ENCODE measurements at places on chromosomes 13 and 19.

DNA sequence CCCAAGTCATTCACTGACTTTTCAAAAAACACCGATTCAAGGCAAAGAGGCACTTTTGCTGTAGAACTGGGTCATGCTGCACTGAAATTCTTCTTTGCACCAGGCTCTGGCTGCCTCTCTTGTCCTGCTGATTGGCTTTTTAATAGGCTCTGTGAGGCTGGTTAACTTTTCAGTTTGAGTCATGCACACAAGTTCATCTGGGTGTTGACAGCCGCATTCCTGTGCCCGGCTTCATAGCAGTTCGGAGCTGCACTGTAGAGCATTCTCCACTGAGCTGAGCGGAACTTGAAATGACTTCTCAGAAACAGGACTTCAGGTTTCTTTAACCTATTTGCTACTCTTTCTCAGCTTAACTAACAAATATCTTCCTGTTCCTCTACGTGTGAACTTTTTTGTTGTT, 978.3 kb downstream of the UQCRFS1 start:
- DNase-seq, result no peak

GRCh38 chr13:97003071-97003470, 8.8 kb upstream of the OXGR1 start:
- no peak for DNase-seq

GRCh38 chr13:31908696-31909411, 122.7 kb upstream of the FRY start:
- DNase-seq, result no peak

GRCh38 chr13:38223089-38223488, 126.6 kb upstream of the UFM1 start:
- DNase-seq, result no peak

DNA sequence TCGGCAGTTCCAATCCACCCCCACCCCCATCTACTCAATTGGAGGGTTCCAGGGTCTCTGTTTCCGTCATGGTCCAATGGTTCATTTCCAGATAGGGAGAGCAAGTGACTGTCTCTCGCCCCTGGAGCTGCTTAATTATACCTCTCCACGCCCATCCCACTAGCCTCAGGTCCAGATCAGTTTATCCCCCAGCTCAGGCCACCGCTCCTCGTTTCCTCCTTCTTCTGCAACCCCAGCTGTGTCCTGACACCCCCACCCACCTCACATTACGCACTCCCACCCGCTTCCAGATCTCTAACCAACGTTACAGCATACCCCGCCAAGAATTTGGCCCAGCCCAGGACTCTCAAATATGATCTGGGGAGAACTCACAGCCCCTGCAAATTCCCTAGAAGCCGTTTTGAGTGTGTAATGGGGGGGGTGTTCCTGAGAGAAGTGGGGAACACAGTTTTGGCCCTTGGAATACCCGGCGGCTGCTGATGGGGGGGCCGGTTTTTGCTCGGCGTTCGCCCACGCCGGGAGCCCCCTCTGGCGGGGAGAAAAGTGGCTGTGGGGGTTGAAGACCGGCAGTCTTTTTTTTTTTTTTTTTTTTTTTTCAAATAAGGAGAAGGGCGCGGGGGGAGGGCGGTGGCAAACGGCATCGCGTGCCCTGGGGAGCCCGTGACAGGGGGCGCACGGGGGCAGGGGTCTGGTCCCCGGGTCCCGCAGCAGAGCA, 1.7 kb upstream of the PDE4A start:
- no peak for DNase-seq

GRCh38 chr19:30224689-30225606, 147.2 kb upstream of the ZNF536 start:
- DNase-seq, result no peak

- no peak for DNase-seq
These were observed 32.1 kb upstream of the IGSF23 start for GRCh38 chr19:44581288-44581687.

DNA sequence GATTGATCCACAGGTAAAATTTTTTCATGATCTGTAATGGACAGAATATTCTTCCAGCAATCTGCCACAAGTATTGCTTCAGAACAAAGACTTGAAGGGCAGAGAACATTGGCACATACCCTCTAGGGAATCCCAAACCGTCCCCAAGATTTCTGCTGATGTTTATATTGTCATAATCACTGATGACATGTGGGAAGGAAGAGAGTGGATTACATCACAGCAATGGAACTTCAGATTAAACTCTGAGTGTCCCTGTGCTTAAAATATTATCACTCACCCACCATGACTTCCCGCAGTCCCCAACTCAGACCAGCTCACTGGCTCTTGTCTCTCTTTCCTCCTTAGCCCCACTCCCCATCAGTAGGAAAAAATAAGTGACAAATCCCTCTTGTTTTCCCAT, 8.5 kb upstream of the TPT1 start:
- DNase-seq, result no peak

DNA sequence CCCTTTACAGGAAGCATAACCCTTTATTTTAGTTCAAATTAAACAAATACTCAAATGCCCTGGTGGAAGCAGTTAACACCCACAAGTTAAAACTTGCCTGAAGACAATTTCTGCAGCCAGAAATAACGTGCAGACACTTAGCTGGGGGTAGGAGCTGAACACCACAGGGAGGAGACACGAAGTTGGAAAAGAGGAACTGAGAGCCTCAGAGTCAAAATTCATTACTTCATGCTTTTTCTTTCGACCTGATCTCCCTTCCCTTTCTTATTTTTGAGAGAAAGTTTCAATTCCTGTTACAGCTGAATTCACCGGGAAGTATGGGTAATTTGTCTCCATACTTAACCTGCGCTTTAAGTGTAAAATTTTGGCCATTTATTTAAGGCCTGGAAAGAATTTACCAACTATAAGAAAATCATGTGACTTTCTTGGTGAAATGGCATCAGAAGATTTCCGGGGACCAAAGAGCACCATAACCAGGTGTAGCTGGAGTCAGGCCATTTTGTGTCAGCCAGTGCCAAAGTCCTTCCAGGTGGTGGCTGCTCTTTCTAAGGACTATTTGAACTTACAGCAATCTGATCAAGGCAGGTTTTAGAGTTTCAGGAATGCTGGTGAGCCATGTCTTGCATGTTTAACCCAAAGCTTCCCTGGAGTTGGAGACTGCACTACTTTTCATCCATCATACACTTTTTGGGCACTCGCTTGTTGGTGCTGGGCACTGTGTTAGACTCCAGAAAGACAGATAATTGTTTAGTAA, 46.5 kb upstream of the RCBTB2 start:
- no peak for DNase-seq

GRCh38 chr13:19591864-19592263, 30.5 kb upstream of the TPTE2 start:
- DNase-seq, result no peak

- no peak for DNase-seq
These were observed 10.3 kb upstream of the ZNF492 start for GRCh38 chr19:22623841-22624221.

GRCh38 chr13:50123862-50124535, 108.8 kb downstream of the KCNRG start:
- DNase-seq, result no peak

DNA sequence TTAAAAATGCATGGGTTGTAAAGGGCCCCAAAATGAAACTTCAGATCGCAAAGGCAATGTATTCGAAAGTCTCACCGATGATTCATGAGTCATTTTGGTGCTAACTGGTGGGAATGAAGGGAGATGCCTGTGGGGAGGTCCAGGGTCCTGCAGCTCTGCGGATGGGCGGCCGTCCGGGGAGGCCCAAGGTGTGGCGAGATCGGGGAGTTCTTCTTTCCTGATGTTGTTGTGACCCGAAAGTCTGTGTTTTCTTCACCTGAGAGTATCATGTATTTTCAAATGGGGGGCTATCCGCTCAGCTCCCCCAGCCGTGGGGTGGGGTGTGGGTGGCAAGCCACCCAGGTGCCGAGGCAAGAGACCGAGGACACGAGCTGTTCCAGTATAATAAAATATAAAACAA, 36.5 kb downstream of the TFDP1 start:
- DNase-seq, result no peak

DNA sequence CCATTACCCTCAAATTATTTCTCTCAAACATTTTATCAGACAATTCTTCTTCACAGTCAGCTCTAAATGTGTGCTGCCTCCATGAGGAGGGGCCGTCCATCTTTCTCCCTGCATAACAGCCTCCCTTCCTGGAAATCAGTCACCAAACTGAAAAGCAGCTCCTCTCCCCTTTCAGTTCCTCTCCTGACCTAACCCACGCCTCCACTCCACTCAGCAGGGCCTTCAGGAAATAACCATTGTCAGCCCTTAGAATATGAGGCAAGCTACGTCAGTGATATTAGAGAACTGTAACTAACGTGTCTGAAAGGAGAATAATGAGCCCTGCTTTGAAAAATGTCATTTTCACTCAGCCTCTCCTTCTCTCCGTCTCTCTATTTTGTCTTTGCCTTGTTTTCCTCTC, 116.2 kb downstream of the OLFM4 start:
- DNase-seq, result no peak

GRCh38 chr13:106530171-106530851, 5.2 kb downstream of the EFNB2 start:
- DNase-seq, result no peak

DNA sequence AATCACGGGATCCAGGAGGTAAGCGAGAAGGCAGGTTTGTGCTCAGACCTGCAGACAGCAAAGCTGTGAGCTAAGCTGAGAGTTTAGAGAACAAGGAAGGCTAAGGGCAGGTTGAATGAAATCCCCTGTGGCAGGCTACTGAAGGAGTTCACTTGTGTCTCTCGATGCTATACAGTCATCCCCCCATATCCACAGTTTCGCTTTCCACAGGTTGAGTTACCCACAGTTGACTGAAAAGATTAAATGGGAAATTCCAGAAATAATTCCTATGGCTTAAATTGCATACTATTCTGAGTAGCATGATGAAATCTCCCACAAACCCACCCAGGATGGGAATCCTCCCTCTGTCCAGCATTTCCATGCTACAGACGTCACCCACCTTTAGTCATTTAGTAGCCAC, 49.6 kb downstream of the ABCC4 start:
- DNase-seq, result no peak

GRCh38 chr19:41918653-41919244, 9.5 kb downstream of the ERFL start:
- no peak for DNase-seq

- no peak for DNase-seq
These were observed 793 bp upstream of the SBK2 start for GRCh38 chr19:55537741-55538111.

DNA sequence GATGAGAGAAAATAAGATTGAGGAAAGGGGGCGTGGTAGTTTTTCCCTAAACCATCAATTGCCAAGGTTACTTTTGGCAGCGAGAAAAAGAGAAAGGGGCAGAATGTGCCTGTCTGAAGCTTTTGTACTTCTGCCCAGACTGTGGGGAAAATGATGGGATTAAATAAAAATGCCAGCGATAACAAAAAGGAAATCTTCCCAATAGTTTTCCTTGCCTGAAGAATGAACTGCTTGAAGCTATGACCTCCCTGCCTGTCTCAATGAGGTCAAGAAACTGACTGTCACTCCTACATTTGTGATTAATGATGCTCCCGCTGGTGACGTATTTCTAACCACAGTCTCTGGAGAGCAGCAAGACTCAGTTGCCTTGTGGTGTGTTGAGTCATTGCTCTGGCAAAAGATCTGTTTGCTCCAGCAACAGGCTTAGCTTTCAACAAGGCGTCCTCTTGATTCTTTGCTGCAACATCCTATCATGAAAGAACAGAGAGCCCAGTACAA, 1051.5 kb downstream of the DIAPH3 start:
- no peak for DNase-seq

GRCh38 chr13:21657538-21657937, 13.3 kb upstream of the FGF9 start:
- no peak for DNase-seq

GRCh38 chr19:29342721-29343120, 129.8 kb upstream of the UQCRFS1 start:
- DNase-seq, result no peak

GRCh38 chr13:41455725-41456419, 1.5 kb upstream of the RGCC start:
- no peak for DNase-seq

- no peak for DNase-seq
These were observed 134.6 kb downstream of the KATNAL1 start for GRCh38 chr13:30172593-30173302.

DNA sequence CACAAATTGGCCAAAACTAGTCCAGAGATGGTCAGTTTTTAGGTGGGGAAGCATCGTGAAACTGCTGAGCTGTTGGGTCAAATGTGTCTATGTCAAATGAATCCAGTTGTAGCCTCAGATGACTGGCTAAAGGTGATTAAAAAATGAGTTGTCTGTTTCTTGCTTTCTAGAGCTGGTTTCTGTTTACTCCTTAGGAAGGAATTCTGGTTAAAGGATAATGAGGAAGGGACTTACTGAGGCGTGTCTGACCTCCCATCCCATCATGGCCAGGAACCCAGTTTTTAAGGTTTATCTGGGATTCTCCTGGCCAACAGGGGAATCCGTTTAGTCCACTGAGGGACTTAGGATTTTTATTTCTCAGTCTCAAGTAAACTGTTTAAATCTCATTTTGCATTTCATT, 256.5 kb downstream of the UQCRFS1 start:
- no peak for DNase-seq

- no peak for DNase-seq
These were observed 9.9 kb downstream of the ZNF665 start for GRCh38 chr19:53183146-53183764.

DNA sequence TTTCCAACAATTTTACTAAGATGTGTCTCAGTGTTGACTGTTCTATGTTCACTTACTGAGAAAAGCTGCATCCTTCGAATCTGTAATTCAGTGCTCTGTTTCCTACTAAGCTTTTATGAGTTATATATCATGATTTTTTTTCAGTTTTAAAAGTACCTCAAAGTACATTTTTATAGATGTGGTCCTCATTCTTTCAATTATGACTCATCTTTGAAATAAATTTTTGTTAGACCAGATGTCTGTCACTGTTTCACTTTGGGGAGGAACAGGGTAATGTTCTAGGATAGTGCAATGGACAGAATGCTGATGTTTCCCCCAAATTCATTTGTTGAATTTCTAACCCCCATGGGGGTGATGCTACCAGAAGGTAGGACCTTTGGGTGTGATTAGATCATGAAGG, 74.8 kb downstream of the NALCN start:
- no peak for DNase-seq

DNA sequence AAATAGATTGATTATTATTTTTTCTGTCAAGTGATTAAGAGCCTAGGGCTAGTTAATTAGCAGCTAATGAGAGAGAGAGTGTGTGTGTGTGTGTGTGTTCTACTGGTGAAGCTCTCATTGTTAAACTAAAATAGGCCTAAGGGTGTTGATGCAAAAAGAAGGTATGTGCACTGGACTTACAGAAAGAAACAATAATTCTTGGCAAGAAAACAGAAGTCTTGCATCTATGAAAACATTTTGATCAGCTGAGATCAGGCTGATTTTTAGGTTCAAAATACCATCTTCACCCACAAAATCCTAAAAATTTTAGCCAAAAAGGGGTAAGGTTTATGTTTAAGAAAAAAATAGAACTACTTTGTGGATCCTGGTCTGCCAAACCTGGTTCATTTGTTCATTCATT, 106.5 kb downstream of the POSTN start:
- DNase-seq, result no peak

DNA sequence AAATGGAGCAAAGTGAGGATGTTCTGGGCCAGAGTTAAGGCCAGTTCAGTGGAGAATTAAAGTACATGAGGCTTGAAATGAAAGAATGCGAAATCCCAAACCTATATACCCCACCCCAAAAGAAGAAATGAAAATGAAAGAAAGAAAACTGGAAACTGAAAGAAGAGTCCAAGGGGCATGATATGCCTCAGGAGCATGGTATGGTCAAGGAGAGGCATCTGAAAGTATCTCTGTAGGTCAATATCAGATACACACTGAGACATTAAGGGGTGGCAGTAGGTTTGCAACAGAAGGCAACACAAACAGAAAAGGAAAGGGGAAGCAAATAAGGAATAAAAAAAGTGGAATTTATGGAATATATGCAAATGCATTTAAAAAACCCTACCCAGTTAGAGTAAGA, 166.5 kb downstream of the COG6 start:
- no peak for DNase-seq

Data from NCI-H187 (cell line).